ENCODE measurements at places on chromosomes 1 and 21.

- DNase-seq, result no peak
These were observed 23.8 kb downstream of the SERINC2 start for GRCh38 chr1:31436596-31437432.

DNA sequence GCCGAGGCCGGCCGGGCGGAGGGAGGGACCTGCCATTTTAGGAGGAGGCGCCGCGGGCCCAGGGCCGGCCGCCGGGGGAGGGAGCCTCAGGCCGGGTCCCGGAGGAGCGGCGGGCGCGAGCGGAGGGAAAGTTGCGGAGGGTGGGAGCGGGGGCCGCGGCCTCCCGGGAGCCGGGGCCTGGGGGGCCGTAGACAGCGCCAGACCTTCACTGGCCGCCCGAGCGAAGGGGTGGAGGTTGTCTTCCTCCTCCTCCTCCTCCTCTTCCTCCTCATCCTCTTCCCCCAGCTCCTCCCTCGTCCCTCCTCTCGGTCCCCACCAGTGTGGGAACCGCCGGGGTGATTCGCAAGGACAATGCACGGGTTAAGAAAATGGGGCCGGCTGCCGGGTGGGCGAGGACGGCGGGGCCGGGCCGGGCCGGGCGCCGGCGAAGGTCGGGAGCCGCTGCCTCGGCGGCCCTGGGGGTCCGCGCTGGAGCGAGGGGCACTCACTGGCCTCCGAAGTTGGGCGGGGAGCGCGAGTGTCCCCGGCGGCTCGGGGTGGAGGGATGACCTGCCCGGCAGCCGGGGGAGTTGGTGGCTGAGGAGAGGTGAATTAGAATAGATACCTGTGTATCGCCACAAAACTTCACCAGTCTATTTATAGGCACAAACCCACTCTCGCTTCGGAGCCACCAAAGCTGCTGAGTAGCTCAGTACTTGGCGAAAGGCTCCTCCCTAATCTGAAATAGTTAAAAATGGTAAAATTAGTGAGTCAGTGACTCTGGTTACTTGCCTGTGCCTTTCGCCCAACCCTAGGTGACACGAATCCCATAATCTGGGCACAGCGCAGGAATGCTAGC is 1.3 kb downstream of the DYRK1A start:
- DNase-seq, result no peak

DNA sequence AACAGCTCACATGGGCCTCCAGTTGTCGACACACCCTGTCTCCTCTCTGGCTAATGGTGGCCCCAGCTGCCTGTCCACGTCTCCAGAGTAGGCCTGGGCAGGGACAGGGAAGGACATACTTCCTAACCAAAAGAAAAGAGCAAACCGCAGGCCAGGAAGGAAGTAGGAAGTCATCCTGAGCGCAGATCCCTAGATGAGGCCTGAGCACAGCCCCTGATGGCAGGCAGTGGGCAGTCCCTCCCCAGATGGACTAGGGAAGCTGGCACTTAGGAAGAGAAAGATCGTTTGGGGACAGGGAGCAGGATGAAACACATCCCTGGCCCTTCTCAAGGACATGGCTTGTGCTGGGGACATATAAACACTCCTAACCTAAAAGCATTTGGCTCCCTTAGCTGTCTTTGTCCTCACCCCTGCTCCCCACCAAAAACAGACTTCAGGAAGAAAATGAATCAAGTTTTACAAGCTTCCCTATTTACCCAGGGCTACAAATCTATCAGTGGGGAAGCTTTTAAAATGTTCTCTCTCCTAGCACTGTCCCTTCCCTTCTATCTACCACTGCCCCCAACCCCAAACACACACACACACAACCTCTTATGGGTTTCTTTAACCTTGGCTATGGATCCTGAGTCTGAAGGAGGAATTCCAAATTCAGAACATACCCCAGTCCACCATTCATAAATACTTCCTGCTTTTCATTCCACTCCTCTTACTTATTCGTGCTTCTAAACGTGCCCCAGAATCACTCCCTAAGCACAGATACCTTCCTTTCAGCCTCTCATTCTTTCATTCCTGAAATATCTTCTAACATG is 21.1 kb downstream of the SSBP3 start:
- DNase-seq, result no peak

DNA sequence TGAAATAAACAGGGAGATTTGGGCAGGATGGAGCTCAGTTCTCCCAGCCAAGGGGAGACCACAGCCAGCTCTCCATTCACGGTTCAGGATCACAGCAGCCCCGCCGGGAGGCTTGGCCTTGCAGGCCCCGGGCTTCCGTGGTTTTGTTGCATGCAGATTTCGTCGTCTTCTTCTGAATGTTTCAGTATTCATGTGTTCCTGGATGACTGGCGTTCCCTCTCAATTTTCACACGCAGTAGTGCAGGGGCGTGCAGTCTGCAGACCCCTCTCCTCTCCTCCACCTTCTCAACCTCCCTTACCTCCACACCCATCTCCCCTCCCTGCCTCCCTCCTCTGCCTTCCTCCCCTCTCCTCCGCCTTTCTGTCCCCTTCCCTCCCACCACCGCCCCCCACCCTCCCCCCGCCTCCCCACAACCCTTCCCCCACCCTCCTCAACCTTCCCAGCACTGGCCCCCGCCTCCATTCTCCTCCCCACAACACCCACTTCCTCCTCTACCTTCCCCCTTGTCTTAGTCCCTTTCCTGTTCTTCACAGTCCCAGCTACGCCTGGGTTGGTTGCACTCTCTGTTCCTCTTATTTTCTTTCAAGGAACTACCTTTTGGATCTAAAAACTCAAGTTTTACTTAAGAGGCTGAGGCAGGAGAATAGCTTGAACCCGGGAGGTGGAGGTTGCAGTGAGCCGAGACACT is 8.4 kb upstream of the SLC19A1 start:
- DNase-seq, result no peak

GRCh38 chr1:15799004-15799867 is 8.2 kb downstream of the UQCRHL start:
- no peak for DNase-seq

Data from D721Med (cell line).